CD4-positive, alpha-beta T cell treated with Interleukin-2 at 100 ng/mL for 4 hours (primary cell): ENCODE measurements at places on chromosomes 6 and 20.

DNA sequence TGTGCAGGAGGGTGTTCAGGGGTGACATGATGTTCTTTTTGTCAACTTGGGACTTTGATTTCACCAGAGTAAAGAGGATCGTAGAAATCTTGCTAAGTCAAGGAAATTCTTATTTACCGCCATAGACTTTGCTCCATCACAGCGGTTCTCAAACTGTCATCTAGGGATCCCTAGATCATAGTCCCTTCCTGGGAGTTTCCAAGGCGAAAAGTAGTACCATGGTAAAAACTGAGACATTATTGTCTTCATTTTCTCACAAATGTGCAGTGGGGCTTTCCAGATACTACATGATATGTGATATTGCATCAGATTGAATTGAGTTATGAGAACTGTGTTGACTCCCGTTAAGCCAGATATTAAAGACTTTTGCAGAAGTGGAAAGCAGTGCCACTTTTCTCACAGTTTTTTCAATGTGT lies 79.7 kb downstream of the JARID2 start:
- DNase-seq, result no peak

- no peak for DNase-seq
Measured at GRCh38 chr6:43801495-43802181, 31.6 kb downstream of the VEGFA start.

DNA sequence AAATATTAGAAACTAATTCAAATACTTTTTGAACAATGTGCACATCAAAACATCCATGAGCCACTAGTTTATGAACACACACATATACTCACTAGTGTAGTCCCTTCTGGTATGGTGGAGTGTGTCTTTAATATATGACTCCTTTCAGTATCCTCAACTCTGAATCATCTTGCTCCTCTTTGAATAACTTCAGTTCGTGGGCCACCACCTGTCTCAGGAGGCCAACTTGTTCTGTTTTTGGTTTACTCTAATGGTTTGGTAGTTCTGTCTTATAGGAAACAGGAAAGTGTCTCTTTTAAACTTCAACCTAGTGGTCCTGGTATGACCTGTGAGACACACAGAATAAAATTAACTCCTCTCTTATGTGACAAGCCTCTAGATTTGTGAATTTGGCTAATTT lies 55.6 kb downstream of the ZNF292 start:
- peak; percentile 4 for DNase-seq

- peak; percentile 73 for DNase-seq
Measured at GRCh38 chr6:63764318-63764916, 128.8 kb downstream of the PHF3 start.

DNA sequence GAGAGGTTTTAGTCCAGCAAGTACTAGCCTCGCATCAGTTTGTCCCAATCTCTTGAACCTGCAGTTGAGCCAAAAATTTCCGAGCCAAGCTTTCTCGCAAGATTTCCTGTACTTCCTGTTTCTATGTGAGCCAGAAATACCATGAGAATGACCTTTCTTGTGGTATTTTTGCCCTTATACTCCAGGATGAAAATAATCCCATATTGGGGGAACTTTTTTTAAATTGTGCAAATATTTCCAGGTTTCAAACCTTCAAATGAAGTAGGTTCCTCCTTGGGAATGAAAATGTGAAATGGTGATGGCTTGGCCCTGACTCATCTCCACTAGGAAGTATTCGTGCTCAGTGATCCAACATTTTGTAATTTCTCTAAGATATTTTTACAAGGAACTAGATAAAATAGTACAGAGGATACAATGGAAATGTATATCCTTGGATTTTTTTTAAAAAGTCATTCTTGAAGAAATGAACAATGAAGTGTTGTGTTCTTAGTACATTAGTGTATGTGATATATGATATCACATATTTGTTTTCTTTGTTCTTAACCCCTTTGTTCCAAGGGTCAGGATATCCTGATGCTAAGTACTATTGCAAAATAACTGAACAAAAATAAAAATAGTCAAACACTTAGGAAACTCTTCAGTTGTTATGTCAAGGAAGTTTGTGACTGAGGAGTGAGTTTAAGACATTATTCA lies 184.0 kb downstream of the PDE7B start:
- DNase-seq, result no peak

DNA sequence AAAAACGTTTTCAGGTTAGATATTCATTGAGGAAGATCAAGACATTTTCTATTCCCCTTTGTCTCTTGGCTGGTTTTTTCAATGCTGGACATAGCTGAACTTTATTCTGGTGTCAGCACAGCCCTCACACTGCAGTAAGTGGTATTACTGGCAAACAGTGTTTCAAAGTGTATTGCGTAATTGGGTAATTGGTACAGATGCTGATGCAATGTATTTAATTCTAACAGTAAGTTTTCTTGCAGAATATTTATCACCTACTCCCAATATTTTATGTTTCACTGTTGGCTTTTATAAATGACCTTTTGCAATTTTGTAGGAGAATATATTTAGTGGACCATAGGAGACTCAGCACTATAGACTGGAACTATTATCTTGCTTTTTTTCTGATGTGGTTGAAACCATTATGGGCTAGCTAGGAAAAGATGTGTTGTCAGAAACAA lies 287.6 kb upstream of the SOX4 start:
- no peak for DNase-seq
